IMR-90 (cell line): ENCODE measurements at places on chromosomes 5 and 9. TPM values are rescaled to one million over a fixed set of nuclear protein-coding genes. Genes with fewer than 3 reads are reported as not detected.

The PCDHB2 gene
- 0.36 and 0.56 TPM in 2 replicates for total RNA-seq

GRCh38 chr9:77751341-77752091, 103.4 kb upstream of the GNA14 start:
- no peak overlapping the region for H3K27ac ChIP-seq
- H3K27me3 ChIP-seq, result no peaks in the 10 kb centered on the region
- no peak overlapping the region for H3K4me3 ChIP-seq
- peak; percentile 81 for DNase-seq

DNA sequence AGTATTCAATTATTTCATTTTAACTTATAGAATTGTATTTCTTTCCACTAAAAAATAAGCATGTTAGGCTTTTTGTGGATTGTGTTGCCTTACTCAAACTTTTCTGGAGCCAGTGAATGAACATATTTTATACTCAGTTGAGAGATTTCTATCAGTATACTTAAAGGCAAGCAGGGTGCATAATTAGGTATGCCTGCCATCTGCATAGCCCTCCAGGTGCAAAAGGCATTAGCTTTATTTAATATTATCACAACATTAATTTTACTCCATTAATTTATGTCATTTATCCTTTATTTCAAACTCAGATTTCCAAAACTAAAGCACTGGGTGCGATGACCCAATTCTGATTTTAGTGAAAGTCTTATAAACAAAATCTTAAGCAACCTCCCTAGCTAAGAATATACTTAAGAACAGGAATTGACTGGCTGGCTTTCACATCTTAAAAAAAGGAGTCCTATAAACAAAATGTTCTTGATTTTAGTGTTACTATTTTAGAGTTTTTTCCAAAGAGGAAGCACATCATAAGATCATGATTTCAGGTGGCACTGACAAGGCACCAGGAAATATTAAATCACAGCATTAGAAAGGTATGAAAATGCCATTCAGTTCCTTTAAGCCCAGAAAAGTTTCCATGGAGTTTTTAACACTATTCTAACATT, 178.4 kb downstream of the MPDZ start:
- DNase-seq, result no peak
- peaks cover 3% of the 10 kb centered on the region; the same call in 1 of the 2 replicates for H3K36me3 ChIP-seq
- no peak overlapping the region for H3K4me3 ChIP-seq
- H3K4me1 ChIP-seq, result no peaks in the 10 kb centered on the region

DNA sequence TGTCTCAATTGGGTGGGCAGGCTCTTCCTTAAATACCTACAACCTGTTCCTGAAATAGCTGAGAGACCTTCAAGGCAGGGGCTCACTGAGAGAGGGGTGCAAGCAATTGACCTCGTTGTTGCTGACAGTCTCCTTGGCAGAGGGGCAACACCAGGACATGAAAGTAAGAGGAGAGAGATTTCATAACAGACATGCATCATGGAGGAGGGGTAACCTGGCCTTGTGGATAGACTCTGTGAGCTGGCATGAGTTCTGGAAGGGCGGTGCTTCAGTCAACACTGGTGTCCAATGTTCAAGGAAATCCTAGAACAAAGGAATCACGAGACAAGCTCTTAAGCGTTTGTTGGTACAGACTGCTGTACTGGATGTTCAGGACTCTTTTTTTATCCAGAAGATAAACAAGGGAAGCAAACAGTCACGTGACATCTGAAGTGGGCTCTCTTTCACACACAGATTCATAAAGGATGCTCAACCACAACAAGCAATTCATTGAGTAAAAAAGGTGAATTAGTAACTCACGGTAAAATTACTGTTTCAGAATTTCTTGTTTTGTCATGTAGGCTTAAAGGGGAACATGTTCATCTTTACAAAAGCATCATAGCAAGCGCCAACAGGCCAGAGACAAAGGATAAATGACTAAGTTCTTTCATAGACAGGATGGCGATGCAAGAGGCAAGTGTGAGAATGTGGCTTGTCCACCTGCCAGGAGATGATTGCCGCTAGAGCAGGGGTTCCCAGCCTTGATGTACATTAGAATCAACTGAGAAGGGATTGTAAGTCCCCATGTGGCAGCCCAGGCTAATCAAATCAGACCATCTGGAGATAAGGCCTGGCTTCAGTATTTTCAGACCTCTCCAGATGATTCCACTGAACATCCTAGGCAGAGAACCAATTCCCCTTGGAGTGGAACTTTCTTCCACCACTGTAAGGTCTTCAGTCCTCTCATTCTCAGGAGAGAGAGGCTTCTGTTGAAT, 20.7 kb downstream of the ANKRA2 start:
- H3K4me3 ChIP-seq, result no peak overlapping the region
- no peak for DNase-seq
- peaks cover 12% of the 10 kb centered on the region for H3K4me1 ChIP-seq
- H3K27ac ChIP-seq, result no peak overlapping the region
- H3K27me3 ChIP-seq, result no peaks in the 10 kb centered on the region
- H3K36me3 ChIP-seq, result no peaks in the 10 kb centered on the region

GRCh38 chr5:2487152-2487763, 264.2 kb downstream of the IRX2 start:
- no peak for DNase-seq
- H3K36me3 ChIP-seq, result no peaks in the 10 kb centered on the region
- H3K27ac ChIP-seq, result no peak overlapping the region
- H3K27me3 ChIP-seq, result no peaks in the 10 kb centered on the region

DNA sequence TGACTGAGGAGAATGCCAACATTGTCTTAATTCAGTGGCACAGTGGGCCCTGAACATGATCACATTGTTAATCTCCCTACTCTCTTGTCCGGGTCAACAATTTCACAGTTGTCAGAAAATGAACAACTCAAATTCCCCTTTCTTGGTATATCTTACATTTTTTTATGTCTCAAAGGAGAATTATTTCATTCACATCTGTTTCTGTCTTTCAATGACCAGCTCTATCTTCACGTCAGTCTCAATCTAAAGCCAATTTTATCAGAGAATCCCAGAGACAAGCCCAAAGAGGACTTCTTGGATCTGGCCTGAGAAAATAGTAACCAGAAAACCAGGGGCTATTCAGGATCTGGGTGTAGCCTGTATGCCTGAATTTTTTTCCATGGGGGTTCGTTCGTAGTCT, 477.5 kb downstream of the PDE4D start:
- no peaks in the 10 kb centered on the region for H3K4me1 ChIP-seq
- no peak overlapping the region for H3K27ac ChIP-seq
- H3K36me3 ChIP-seq, result no peaks in the 10 kb centered on the region
- DNase-seq, result no peak
- H3K4me3 ChIP-seq, result no peak overlapping the region

DNA sequence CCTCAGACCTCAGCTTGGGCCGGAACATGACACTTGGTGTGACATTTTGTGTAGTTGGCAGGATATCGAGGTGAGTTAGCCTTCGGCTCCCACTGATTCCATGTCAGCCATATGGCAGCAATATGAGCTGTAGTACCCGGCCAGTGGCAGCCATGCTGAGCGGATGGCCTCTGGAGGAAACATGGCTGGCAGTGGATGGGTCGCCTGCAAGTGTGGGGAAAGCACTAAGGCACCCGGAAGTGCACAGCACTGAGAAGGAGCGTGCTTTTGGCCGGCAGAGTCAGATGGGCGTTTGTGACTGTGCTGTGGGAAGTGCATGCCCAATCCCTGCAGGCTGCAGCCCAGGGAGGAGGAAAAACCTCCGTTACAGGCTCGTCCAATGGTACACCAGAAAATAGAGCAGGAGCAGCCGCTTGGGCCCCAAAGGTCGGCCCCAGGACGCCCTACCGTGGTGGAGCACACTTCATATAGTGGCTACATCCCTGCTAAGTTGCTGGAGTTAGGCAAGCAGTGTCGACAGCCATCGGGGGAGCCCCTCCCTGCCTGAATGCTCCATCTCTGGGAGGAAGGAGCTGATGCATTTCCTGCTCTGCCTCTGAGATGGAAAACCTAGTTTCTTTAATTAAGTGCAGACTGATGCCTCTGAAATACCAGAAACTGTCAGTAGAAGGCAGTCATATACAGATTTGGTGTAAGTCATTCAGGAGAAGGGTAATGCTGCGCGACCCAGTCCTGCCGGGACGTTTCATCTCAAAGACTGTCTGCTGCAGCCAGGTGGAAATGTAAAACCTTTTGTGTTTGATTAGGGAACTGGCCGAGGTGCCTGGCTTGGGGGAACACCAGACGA, 2185.8 kb upstream of the ACO1 start:
- H3K36me3 ChIP-seq, result no peaks in the 10 kb centered on the region
- H3K4me3 ChIP-seq, result no peak overlapping the region
- H3K27ac ChIP-seq, result no peak overlapping the region
- H3K27me3 ChIP-seq, result no peaks in the 10 kb centered on the region
- DNase-seq, result no peak
- H3K4me1 ChIP-seq, result no peaks in the 10 kb centered on the region

The DOCK2 gene
- total RNA-seq, result 1.4 and 3.0 TPM in 2 replicates

DNA sequence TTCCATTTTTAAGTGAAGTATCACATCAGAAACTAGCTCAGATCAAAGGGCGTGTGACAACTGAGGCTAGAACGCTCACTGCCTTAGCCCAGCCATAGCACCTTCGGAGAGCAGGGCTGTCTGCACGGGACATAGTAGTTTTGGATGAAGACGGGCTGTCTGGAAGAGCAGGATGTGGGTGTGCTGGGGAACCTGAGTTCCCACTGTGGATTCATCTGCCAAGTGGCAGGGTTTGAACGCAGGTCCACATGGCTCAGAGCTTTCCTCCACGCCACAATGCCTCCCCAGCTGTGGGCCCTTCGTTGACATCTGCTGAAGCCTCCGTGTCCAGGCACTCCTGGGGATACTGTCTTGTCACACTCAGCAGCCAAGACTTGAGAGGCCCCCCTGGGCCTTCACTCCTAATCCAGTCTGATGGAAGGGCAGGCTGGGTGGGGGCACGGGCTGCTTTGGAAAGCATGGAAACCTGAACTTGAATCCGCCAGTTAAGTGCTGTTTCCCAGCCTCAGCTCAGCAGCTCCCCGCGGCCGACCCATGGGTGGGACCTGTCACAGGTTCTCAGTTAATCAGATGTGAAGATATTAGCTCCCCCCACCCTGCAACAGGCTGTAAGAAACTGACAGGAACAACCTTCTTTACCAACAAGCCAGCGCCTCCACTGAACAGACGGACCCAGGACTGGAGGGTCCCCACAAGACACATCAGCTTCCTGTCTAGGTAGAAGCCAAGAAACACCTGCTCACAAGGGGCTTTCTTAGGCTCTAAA, 228.1 kb downstream of the FANCC start:
- peaks cover 45% of the 10 kb centered on the region for H3K36me3 ChIP-seq
- no peak overlapping the region for H3K4me3 ChIP-seq
- H3K4me1 ChIP-seq, result peaks cover 22% of the 10 kb centered on the region
- no peak for DNase-seq

The DNAH5 gene
- total RNA-seq, result 4.3 and 4.7 TPM in 2 replicates
